NCI-H2081 (cell line): ENCODE measurements at places on chromosomes 13 and 19.

DNA sequence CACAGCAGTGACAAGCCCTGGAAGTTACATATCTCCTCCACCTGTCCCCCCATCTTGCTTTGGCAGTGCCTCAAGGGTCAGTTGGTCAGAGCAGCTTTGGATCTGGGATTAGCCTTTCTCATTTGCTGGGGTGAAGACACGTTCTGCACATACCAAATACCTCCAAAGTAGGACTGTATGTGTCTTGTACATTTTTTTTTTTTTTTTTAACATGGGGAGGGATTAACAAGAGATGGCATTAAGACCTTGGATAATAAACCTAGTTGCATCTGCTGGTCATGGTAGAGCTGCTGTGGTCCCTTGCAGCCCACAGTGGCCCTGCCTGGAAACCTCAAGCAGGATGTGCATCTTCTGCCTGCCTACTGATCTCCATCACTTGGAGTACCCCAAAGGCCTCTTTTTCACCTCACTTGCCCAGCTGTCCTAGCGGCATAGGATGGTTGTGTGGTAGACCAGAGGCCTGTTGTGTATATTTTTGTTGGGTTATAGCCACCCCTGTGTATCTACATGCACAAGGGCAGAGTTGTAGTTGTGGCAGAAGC lies 2.5 kb downstream of the RPS19 start:
- DNase-seq, result no peak

DNA sequence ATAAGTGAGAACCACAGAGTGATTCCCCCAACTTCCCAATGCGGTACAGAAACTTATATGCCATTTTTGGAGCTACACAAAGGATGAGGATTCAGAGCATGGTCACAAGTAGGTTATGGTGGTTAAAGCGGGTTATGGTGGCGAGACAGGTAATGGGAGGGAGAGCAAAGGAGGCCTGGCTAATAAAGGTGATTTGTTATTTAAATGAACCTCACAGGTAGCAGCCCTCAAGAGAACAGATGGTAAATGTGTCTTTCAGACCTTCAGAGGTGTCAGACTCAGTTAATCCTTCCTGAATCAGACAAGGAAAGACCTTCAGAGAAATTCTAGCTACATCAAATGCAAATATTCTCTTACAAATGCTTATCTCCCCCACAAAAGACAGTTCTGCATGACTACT lies 1971.4 kb downstream of the OLFM4 start:
- DNase-seq, result no peak

- no peak for DNase-seq
These were observed 5.8 kb upstream of the ONECUT3 start for GRCh38 chr19:1747285-1748114.

GRCh38 chr19:44303976-44304568 lies 753 bp downstream of the ZNF235 start:
- no peak for DNase-seq

- no peak for DNase-seq
These were observed 13.8 kb upstream of the CYP4F2 start for GRCh38 chr19:15911599-15912235.

GRCh38 chr13:28490061-28490460 lies 4.9 kb downstream of the FLT1 start:
- DNase-seq, result no peak

DNA sequence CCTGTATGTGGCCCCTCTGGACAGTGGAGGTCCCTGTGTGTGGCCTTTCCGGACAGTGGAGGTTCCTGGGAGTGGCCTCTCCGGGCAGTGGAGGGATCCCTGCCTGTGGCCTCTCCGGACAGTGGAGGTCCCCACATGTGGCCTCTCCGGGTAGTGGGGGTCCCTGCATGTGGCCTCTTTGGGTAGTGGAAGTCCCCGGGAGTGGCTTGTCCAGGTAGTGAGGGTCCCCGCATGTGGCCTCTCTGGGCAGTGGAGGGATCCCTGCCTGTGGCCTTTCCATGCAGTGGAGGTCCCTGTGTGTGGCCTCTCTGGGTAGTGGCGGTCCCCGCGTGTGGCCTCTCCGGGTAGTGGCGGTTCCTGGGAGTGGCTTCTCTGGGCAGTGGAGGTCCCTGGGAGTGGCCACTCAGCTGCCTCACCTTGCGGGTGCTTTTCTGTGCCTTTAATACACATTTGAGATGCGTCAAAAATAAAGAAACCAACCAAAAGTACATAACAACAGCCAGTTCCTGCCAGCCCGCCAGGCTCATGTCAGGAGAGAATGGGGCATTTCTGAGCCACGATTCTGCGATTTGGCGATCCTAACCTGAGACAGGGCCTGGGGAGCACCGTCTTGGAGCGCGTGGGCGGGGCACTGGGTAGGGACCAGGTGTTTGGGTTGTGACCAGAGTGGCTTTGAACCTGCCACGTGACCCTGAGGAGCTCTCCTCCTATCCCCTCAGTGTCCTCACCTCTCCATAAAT lies 194.7 kb downstream of the ZNF536 start:
- DNase-seq, result no peak

- no peak for DNase-seq
These were observed 91.3 kb downstream of the KCNRG start for GRCh38 chr13:50106559-50106958.

DNA sequence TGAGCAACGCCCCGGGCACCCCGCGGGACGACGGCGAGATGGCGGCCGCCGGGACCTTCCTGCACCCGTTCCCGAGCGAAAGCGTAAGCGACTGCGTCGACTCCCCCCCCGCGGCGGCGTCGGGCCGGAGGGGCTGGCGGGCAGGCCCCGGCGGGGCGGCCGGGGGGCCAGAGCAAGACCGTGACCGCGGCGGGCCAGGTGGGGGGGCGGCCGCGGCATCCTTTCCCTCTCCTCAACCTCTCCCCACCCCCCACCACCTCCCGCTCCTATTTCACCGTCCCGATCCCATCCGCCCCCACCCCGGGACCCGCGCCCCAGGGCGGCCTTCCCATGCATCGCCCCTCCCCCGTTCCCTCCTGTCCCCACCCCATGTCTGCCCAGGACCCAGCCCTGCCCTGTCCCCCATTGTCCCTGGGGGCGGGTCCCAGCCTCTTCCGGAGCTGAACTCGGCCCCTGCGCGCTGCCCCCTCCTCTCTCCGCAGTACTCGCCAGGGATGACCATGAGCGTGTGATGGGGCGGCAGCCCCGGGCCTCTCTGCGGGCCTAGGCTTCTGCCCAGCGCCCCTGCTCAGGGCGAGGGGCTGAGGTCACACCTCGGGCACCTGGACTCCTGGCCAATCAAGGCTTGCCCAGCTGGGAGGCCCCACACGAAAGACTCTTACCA lies 4.1 kb downstream of the ISYNA1 start:
- no peak for DNase-seq

- no peak for DNase-seq
These were observed 127.8 kb upstream of the SPATA13 start for GRCh38 chr13:24032674-24033073.

DNA sequence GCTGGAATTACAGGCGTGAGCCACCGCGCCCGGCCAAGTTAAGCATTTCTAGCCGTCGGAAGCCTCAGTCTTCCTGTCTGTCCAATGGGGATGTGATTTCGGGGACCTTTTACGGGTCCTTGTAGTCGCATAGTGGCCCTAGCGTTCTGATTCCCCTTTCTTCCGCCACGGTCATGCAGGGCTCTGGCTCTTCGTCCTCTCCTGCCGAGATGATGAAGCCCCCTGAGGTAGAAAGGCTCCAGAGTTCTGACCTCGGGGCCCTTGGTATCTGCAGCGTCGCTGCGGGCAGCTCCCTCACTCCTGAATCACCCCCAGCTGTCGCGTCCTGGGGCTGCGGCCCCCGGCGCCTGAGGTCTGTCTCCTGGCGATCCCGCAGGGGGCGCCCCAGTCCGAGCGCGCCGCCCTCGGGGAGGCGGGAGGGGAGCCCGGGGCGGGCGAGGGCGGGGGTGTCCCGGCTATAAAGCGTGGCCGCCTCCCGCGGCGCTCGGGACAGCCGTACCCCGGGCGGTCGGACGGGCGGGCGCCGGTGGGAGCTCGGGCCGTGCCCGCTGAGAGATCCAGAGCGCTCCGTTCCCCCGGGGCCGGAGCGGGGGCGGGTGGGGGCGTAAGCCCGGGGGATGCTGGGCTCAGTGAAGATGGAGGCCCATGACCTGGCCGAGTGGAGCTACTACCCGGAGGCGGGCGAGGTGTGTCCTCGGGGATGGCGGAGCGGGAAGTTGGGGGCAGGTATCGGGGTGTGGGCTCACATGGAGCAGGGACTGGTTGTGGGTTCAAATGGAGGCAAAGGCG lies at the start of gene FOXA3:
Gene FOXA3 (plus strand): TSS at position 487 of the 789 bp plus-strand sequence. CDS start 131 bp downstream, at position 618.
- peak; percentile 28 for DNase-seq

DNA sequence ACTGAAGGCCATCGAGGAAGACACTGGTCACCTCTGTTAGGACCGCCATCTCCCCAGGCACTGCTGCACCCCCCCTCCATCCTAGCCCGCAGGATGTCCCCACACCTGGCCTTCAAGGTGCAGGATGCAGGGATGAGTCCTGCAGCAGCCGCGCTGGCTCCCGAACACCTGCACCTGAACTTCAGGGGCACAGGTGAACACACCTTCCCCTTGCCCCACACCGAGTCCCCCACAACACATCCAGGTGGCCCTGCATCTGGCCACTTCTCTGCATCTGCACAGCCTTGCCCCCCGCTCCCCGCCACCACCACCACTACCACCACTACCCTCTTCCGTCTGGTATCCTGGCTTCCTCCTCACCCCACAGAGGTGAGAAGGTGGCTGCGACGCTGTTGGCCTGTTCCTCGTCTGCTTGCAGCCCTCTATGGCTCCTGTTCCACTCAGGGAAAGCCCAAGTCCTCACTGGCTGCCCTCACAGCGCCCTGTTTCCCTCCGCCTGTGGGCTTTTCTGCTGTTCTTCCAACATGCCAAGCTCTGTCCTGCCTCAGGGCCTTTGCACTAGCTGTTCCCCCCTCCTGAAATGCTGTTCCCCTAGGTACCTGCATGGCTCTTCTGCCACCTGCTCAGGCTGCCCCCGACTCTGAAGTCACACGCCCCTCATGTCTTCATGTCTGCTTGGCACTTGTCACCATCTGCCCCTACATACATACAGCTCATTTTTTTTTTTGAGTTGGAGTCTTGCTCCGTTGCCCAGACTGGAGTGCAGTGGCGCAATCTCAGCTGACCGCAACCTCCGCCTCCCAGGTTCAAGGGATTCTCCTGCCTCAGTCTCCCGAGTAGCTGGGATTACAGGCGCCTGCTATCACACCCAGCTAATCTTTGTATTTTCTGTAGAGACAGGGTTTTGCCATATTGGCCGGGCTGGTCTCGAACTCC lies 1.4 kb upstream of the CERS1 start:
- no peak for DNase-seq

DNA sequence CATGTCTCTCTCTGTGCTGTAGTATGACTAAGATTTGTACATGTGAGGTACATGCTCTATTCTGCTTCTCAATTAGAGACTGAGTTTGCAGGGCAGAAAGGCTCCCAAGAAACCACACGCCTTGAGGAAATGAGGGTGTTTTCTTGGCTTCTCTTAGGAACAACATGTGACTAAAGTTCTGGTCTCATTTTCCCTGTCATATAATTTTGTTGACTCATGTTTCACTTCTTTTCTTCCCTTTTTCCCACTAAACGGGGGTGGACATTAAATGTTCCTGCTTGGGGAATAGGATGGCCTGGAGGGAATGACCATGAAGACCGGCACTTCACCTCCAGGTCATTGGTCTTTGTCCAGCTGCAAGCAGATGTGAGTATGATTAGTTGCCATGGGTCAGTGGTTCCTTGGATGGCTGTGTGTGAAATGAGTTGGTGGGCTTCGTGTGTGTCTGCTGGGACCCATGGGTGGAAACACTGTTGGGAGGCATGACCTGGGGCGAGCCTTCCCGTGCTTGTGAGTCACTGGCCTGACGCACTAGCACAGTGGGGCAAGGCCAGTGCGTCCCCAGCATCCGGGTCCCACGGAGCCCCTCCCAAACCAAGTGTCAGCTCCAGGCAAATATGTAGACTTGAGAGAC lies 56.6 kb downstream of the COL4A1 start:
- DNase-seq, result no peak

DNA sequence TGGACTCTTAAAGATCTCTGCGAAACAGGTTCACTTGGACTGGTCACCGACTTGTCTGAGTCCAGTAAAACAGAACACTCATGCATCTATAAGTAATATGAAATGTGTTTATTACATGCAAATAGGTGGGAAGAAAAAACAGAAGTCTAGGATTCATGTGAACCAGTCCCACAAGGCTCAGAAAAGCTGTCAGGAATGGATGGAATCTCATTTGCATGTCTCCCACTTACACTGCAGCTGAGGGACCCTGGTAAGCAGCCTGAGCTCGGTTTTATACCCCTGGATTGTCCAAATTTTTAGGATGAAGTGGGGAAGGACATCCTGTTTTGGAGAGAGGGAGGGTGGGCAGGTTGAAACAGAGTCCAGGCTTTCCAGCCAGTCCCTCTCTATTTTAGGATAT lies 1545.1 kb upstream of the PCDH20 start:
- DNase-seq, result no peak

DNA sequence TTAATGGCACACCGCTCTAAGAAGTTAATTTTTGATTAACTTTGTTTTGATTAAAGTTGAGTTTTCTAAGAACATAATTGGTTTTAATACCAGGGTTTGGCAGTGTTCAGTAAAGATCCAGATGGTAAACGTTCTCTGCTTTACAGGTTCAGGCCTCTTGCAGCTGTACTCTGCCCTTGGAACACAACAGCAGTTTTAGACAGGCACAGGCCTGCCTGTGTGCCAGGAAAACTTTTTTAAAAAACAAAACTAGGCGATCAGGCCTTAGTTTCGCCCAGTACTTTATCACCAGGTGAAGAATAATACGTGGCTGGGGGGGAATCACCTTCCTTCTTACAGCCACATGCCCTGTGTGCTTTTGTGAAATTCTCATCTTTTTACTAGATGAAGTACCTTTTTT lies 38.0 kb upstream of the TEX29 start:
- peak; percentile 55 for DNase-seq

GRCh38 chr13:99572131-99572530 lies 70.9 kb downstream of the TM9SF2 start:
- DNase-seq, result no peak

DNA sequence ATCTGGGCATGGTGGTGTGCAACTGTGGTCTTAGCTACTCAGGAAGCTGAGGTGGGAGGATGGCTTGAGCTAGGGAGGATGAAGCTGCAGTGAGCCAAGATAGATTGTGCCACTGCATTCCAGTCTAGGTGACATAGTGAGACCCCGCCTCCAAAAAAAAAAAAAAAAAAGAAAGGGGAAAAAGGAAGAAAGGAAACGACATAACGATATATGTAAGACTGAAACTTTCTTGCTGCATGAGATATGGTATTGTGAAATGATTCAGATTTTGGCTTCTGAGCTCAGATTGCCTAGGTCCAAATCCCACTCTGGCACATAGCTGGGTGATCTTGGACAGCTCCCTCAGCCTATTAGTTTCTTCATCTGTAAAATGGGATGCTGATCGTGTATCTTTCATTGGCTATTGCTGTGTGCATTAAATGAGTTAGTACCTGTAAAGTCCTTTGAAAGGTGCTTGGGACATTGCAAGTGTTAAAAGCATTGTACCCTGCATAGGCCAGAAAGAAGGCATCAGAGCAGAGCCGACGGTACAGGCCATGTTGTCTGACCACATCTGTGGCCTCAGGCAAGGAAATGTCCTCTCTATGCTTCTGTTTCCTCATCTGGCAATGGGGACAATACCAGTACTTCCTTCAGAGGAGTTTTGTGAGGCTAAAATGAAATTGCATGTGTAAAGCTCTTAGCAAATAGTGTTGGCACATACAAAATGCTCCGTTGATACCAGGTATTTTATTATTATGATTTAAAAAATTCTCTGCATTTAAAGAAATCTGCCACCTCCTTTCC lies 32.6 kb upstream of the SLC46A3 start:
- no peak for DNase-seq

GRCh38 chr19:32945260-32945659 lies 26.5 kb downstream of the CEP89 start:
- no peak for DNase-seq
